Thyroid gland (tissue), 4 donors: ENCODE measurements at places on chromosomes 6 and 20. TPM values are rescaled to one million over a fixed set of nuclear protein-coding genes. Genes with fewer than 3 reads are reported as not detected.
A peak's percentile ranks its signal among the peaks of the same experiment; 100 is the strongest.

GRCh38 chr6:46935687-46936086 is 13.9 kb upstream of the ADGRF5 start:
- no peaks in the 10 kb centered on the region for H3K27me3 ChIP-seq
- H3K36me3 ChIP-seq = no peaks in the 10 kb centered on the region
- no peak overlapping the region for H3K27ac ChIP-seq
- peaks cover 16% of the 10 kb centered on the region for H3K4me1 ChIP-seq
- no peak for DNase-seq
- H3K4me3 ChIP-seq = no peak overlapping the region

DNA sequence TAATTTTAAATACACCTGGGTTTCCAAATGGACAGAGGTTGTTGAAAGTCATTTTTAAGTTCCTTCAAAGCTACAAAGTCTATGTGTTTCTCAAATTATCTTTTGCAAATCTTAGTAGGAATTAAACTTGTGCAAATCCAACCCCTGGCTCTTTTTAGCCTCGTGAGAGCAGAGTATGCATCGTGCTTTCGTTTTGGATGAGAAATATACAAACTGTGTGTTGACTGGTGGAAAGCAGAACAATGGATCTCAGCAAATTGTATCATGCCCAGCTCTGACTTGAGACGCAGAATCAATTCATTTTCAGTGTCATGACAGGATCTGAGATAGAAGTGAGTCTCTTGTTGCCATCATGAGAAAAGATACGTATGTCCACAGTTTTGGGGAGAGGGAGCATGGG is 542.4 kb upstream of the FLRT3 start:
- H3K27me3 ChIP-seq = no peaks in the 10 kb centered on the region
- H3K4me1 ChIP-seq = no peaks in the 10 kb centered on the region
- no peak overlapping the region for H3K27ac ChIP-seq

- H3K27ac ChIP-seq = no peak overlapping the region
- H3K4me3 ChIP-seq = no peak overlapping the region
- no peaks in the 10 kb centered on the region for H3K36me3 ChIP-seq
- no peaks in the 10 kb centered on the region for H3K27me3 ChIP-seq
- DNase-seq = no peak
Measured at GRCh38 chr6:150991487-150991886, 126.0 kb downstream of the MTHFD1L start.

DNA sequence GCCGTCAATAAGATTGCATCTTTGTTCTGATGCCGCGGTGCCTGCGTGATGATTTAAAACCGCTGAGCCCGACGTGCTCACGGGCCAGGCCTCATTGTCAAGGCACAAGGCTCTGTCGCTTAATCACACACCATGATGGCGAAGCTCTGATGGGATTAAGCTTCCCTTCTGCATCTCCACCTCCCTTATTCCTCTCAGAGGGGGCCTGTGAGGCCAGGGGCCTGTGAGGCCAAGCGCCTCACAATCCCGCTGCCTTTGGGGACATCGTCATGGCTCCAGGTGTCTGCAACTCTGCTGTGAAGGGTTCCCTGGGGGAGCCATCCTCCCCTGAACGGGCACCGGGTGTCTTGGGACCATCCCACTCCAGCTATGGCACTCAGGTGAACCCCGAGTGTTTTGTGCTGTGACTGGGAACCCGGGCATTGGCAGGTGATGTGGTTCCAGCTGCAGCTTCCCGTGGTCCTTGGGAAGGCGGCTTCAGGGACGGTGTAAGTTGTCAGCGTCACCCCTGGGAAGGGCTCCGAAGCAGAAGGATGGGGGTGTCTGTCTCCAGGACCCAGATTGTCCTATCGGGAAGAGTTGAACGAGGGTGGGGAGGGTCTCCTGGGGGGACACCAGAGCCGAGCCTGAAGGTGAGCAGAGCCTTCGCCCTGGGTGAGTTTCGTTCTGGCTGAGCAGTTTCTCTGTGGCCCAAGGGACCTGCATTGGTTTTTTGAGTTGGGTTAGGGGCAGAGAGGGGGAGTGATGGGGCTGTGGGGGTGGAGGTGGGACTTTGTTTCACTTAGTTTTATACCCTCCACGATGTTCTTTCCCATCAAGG is 18.0 kb upstream of the BHLHE23 start:
- H3K27me3 ChIP-seq = peaks cover 8% of the 10 kb centered on the region
- no peaks in the 10 kb centered on the region for H3K36me3 ChIP-seq
- H3K27ac ChIP-seq = no peak overlapping the region
- H3K4me3 ChIP-seq = no peak overlapping the region

DNA sequence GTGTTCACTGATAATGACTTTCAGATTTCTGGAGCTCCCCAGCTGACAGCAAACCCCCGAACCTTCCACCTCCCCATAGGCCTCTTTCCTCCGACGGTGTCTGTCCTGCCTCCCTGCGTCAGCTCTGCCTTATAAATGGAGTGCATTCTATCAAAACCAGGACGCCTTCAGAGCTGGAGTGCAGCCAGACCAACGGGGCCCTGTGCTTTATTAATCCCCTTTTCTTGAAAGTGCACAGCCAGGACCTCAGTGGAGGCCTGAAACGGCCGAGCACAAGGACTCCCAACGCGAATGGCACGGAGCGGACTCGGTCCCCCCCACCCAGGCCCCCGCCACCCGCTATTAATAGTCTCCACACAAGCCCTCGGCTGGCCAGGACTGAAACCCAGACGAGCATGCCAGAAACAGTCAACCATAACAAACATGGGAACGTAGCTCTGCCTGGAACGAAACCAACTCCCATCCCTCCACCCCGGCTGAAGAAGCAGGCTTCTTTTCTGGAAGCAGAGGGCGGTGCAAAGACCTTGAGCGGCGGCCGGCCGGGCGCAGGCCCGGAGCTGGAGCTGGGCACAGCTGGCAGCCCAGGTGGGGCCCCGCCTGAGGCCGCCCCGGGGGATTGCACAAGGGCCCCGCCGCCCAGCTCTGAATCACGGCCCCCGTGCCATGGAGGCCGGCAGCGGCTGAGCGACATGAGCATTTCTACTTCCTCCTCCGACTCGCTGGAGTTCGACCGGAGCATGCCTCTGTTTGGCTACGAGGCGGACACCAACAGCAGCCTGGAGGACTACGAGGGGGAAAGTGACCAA is 42.3 kb upstream of the NAA20 start:
- H3K4me1 ChIP-seq = peaks cover 46% of the 10 kb centered on the region
- no peaks in the 10 kb centered on the region for H3K27me3 ChIP-seq
- peak; percentile 95 for DNase-seq
- peak overlapping the region; percentile 42 for H3K4me3 ChIP-seq

DNA sequence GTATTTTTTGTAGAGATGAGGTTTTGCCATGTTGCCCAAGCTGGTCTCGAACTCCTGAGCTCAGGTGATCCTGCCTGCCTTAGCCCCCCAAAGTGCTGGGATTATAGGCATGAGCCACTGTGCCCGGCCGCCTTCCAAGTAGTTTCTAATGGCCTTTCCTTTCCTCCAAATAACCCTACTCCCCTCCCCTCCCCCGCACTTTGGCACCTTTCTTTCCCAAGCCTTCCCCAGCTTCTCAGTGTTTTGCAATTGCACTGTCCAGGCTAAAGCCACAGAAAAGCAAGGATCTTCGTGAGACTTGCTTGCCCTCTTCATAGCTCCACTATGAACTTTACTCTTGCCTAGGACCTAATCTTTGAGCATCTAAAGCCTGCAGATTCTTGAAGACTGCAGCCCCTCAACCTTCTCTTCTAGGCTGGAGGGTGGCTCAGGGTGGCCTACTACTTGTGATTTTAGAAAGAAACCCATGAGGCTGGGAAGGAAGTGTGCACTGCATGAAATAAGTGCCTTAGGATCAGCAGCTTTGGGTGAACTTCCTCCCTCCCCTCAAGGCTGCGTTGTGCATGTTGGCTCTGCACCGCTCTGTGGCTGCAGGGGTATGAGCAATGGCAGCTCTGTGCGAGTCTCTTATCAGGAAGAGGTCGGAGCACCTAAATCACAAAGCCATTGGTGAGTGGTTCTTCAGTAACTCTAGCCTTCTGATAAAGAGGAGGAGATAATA is 152.4 kb upstream of the SNX9 start:
- no peaks in the 10 kb centered on the region for H3K27me3 ChIP-seq
- H3K4me1 ChIP-seq = no peaks in the 10 kb centered on the region
- H3K27ac ChIP-seq = no peak overlapping the region
- DNase-seq = no peak
- H3K36me3 ChIP-seq = no peaks in the 10 kb centered on the region

- no peaks in the 10 kb centered on the region for H3K36me3 ChIP-seq
- DNase-seq = no peak
- peaks cover 19% of the 10 kb centered on the region for H3K4me1 ChIP-seq
- peak overlapping the region; percentile 94 for H3K27ac ChIP-seq
- no peaks in the 10 kb centered on the region for H3K27me3 ChIP-seq
Measured at GRCh38 chr6:53062169-53062539, 3.0 kb upstream of the FBXO9 start.

- peak; percentile 76 for DNase-seq
- H3K4me1 ChIP-seq = peaks cover 18% of the 10 kb centered on the region
- no peaks in the 10 kb centered on the region for H3K36me3 ChIP-seq
- no peak overlapping the region for H3K27ac ChIP-seq
- no peak overlapping the region for H3K4me3 ChIP-seq
Measured at GRCh38 chr6:36360241-36361054, 23.8 kb upstream of the BNIP5 start.

GRCh38 chr6:116963972-116964371 is 86.9 kb downstream of the RFX6 start:
- H3K27ac ChIP-seq = no peak overlapping the region
- H3K4me1 ChIP-seq = no peaks in the 10 kb centered on the region
- no peaks in the 10 kb centered on the region for H3K36me3 ChIP-seq
- no peak overlapping the region for H3K4me3 ChIP-seq

DNA sequence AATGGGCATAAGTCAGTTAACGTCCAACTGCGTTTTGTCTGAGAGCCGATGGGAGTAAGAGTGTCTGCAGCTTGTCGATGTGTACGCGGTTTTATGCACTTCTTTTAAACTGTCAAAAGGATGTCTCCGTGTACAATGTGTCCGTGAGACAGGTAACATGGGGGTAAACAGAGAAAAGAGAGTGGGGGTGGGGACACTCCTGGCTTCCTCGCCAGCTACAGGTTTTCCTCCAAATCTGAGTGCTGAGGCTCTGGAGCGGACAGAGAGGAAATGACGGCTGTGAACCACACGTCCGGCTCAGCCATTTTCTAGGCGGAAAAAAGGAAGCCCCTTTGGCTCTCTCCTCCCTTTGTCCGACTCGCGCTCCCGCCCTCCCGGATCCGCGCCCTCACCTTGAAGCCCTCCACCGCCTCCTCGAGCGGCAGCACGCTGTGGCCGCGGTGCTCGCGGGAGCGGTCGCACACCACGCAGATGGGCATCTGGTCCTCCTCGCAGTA is 916 bp downstream of the TRIM27 start:
- DNase-seq = peak; percentile 42
- peaks cover 16% of the 10 kb centered on the region for H3K4me1 ChIP-seq
- H3K4me3 ChIP-seq = peak overlapping the region; percentile 85
- H3K27ac ChIP-seq = peak overlapping the region; percentile 97

GRCh38 chr6:408599-409102 is 17.1 kb downstream of the IRF4 start:
- no peak for DNase-seq
- H3K4me3 ChIP-seq = no peak overlapping the region
- H3K27ac ChIP-seq = no peak overlapping the region
- H3K36me3 ChIP-seq = no peaks in the 10 kb centered on the region

DNA sequence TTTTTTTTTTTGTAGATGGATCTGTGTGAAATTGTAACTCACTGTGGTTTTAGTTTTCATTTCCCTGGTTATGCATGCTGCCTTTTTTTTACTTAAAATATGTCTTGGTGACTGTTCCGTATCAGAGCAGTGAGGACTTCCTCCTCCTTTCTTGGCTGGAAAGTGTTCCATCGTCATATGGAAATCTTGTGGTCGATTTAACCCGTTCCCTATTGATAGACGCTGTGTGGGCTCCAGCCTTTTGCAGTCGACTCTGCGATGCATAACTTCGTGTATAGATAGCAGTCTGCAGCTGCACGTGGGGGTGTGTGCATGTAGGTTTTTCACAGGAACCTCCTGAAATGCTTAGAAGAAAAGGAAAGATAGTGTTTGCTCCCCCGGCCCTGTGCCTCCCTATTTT is 28.1 kb upstream of the PNPLA1 start:
- H3K4me1 ChIP-seq = no peaks in the 10 kb centered on the region
- H3K27me3 ChIP-seq = no peaks in the 10 kb centered on the region
- H3K4me3 ChIP-seq = no peak overlapping the region
- no peaks in the 10 kb centered on the region for H3K36me3 ChIP-seq

DNA sequence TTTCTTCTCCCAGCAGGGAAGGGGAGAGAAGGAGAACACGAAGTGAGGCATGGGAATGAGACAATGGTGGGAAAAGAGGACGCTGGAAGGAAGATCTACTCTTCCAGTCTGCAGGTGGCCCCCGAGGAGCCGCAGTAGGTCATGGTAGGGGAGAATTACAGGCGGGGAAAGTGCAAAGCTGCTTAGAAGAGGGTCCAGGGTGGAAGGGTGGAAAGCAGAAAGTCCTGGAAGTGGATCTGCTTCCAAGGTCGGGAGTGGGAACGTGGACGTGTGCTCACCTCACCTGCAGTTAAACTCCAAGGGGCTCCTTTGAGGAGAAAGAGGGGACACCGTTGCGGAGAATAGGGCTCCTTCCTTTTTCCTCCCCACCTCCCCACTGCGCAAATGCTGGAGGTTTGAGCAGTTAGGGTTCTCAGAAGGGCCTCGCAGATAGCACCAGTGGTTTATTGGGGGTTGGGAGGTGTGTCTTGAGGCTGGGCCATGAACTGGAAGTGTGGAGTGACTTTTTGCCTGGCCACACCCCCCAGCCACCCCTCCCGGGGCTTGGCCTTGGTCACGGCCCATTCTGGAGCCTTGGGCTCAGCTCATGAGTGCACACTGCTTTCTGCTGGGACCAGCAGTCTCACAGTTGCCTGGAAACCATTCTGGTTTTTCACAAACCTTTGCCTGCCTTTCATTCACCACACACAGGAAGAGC is 100.4 kb upstream of the MLN start:
- H3K27ac ChIP-seq = no peak overlapping the region
- H3K4me3 ChIP-seq = no peak overlapping the region
- no peaks in the 10 kb centered on the region for H3K4me1 ChIP-seq
- H3K36me3 ChIP-seq = no peaks in the 10 kb centered on the region

- H3K4me1 ChIP-seq = no peaks in the 10 kb centered on the region
- no peaks in the 10 kb centered on the region for H3K36me3 ChIP-seq
- no peak overlapping the region for H3K27ac ChIP-seq
- no peak for DNase-seq
Measured at GRCh38 chr6:145731447-145731846, 3.9 kb downstream of the EPM2A start.

GRCh38 chr6:30895343-30895742 is 11.0 kb downstream of the DDR1 start:
- H3K27ac ChIP-seq = no peak overlapping the region
- no peaks in the 10 kb centered on the region for H3K4me1 ChIP-seq
- no peaks in the 10 kb centered on the region for H3K27me3 ChIP-seq
- H3K36me3 ChIP-seq = peaks cover 82% of the 10 kb centered on the region
- no peak for DNase-seq
- H3K4me3 ChIP-seq = no peak overlapping the region

IL17F gene
- not detected for total RNA-seq

SLC2A10 gene
- 51.7 TPM for total RNA-seq

SLC22A7 gene
- not detected for total RNA-seq

TCFL5 gene
- 19.1 TPM for total RNA-seq

NKAPL gene
- 0.67 TPM for total RNA-seq

FOXA2 gene
- total RNA-seq = 1.5 TPM

CYP21A2 gene
- not detected for total RNA-seq

CBLN4 gene
- total RNA-seq = not detected
